ENCODE measurements at places on chromosomes 7 and 10.

DNA sequence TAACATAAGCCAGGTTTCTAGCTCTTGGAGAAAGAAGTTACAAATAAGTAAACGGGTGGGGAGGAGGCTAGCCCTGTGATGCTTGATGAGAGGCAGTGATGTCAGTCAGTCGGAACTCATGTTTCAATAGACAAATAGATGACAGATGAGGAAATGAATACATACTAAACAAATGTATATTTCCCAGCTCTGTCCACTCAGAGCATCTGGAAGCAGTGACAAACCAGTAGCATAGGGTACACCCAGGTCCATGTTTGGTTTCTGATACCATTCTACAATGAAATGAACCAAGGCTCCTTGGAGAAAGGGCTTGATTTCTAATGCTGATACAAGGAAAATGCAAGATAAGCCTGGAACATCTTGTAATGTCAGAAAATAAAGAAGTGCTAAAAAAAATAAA, 30.6 kb downstream of the PODXL start:
- DNase-seq: no peak

- DNase-seq: no peak
Observed at GRCh38 chr10:133375357-133376115, 2.4 kb upstream of the ECHS1 start.

GRCh38 chr7:139772873-139773272, 4.9 kb downstream of the HIPK2 start:
- no peak for DNase-seq

DNA sequence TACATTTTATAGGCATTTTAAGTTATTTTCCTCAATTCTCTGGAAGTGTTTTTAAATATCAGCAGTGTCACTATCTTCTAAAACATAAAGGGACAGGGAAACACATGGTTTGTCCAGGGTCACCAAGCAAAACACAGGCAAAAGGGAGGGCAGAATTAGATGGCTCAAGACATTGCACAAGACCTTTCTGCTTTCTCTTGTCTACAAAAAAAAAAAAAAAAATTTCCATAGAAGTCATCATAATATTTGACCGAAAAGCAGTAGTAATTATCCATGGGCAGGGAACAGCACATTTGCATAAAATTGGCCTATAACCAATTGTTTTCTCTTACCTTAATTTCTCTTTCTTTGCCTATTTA, 703.1 kb upstream of the FZD8 start:
- DNase-seq: no peak

DNA sequence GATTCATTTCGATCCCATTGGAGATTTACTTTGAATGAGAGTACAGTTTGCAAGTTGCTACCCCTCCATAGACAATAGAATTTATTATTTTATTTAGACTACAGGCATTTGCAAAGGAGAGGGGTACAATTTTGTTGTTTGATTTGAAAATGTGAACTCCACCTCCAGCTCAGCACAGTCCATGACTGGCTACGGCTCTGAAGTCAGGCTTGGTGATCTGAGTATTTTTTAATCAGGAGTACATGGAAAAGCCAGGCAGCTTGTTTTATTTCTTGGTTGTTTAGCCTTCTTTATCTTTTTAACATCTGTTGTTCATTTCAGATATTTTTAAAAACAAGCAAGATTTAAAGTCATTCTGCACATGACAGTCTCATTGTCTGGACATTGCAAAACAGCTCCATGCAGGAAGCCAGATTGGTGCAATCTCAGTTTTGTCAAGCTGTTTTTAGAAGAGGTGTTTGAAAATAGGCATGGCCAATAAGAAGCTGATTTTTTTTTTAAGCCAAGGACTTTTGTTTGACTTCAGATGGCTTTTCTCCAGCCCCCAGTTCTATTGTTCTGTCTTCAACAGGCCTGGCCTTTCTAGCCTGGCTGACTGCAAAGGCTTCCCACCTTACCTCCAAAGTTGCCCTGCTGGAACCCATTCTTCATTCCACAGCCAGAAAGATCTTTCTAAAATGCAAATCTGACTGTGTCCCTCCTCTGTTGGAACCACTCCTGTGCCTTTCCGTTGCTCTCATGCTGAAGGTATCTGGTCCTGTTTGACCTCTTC, 12.2 kb downstream of the PLXDC2 start:
- DNase-seq: no peak

DNA sequence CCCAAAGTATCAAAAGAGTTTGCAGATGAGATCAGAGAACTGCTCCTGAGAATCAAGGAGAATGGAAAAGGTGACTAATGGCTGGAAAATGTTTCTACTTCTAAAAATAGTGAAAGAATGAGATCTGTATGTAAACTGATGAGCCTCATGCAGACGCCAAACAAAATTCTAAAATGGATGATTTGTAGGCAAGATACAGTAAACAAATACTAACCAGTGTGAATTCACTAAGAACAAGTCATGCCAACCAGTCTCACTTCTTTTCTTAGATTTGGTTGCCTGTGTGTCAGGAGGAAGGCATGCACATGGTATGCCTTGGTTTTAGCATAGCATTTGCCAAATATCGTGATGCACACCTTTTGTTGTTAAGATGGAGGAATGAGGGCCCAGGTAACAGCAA, 94.9 kb upstream of the PIK3CG start:
- DNase-seq: no peak

DNA sequence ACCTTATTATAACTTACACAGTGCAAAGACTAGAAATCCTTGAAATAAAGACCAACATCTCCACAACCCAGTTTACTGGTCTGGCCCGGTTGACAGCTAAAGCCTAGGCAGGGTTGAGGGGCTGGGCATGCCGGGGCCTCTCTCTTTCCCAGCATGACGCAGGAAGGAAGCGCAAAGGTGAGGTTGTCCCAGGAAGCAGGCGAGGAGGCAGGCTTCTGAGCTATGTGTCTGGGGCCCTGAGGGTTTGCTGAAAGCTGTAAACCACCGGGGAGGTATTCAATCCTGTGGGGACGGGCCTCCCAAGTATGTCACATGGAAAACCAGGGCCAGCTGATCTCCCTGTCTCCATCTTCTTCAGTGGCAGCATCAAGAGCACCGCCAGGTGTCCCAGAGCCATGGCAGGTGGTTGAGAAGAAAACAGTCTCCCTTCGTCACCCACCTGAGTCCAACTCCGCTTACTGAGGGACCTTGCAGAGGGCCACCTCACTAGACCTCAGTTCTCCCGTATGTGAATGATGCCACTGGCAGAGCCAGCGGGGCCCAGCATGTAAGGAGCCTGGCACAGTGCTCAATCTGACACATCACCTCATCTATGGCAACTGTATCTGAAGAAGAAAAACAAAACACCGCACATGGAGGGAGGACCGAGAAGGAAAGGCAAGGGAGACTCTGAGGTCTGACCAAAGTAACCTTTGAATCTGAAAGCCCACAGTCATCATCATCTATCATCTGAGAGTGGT, 49.5 kb downstream of the FAM53B start:
- DNase-seq: no peak
